ENCODE measurements at places on chromosomes 1 and 21. TPM values are rescaled to one million over a fixed set of nuclear protein-coding genes. Genes with fewer than 3 reads are reported as not detected.

GRCh38 chr1:88867743-88868521, 23.4 kb downstream of the GTF2B start:
- no peak overlapping the region for H3K4me3 ChIP-seq
- H3K27me3 ChIP-seq, result no peaks in the 10 kb centered on the region
- no peak overlapping the region for H3K27ac ChIP-seq
- peaks cover 6% of the 10 kb centered on the region for H3K36me3 ChIP-seq

PTPN7 gene
- total RNA-seq, result 45.5 TPM

DNA sequence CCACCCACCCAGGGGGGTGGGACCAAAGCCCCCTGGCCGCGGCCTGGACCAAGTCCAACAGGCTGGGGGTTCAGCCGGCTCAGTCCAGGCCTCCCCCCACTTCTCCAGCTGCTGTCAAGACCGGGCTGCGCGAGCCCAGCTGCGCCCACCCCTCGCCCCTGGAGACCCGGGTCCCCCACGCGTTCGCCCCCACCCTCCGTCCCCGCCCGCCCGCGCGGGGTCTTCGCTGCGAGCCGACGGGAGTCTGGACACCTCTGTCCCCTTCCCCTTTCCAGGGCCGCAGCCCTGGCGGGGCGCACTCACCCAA, 253 bp downstream of the RAP1GAP start:
- no peak for DNase-seq
- peak overlapping the region; percentile 65 for H3K4me3 ChIP-seq
- H3K27me3 ChIP-seq, result peaks cover 3% of the 10 kb centered on the region
- no peaks in the 10 kb centered on the region for H3K36me3 ChIP-seq

DNA sequence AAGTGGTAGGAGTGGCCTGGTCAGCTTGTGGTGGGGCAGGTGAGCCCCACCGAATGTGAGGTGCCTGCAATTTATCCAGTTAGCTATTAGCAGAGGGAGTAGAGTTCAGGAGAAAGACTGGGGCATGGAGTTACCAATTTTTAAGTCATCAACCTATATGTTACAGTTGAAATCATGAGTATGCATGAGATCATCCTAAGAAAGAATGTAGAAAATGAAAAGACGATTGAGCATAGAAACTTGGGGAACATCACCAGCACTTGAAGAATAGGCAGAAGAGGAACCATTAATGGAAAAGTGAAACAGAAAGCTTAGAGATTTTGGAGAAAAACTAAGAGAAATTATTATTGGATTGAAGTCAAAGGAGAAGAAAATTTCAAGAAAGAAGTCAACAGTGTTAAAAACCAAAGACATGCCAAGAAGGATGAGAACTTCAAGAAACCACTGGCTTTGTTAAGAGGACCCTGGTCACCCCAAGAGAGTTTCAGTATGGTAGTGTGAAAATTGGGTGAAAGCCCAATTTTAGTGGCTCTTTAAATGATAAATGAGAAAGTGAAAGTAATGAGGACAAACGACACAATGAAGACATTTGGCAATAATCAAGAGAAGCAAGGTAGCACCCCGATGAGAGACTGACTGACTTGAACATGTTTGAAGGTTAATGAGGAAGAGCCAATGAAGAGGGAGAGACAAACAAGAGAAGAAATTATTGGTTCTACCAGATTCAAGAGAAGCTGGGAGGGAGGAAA, 36.7 kb downstream of the DNASE2B start:
- H3K27ac ChIP-seq, result peak overlapping the region; percentile 64
- no peaks in the 10 kb centered on the region for H3K27me3 ChIP-seq
- H3K4me3 ChIP-seq, result peak overlapping the region; percentile 41
- H3K36me3 ChIP-seq, result no peaks in the 10 kb centered on the region

DNA sequence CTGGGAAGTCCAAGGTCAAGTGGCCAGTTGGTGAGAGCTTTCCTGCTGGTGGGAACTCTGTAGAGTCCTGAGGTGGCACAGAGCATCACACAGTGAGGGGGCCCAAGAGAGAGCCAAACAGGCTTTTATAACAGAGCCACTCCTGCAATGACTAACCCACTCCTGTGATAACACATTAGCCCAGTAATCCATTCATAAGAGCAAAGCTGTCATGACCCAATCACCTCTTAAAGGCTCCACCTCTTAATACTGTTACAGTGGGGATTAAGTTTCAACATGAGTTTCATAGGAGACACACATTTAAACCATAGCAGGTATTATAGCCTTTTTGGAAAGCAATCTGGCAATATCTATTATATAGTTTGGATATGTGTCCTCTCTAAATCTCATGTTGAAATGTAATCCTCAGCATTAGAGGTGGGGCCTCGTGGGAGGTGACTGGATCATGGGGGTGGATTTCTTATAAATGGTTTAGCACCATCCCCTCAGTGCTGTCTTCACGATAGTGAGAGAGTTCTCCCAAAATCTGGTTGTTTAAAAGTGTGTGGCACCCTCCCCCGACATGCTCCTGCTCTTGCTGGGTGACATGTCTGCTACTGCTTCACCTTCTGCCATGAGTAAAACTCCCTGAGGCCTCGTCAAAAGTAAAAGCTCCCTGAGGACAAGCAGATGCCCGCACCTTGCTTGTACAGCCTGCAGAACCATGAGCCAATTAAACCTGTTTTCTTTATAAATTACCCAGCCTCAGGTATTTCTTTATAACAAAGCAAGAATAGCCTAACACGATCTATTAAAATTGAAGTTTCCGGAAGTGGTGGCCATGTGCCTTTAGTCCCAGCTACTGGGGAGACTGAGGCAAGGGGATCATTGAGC, 64.5 kb downstream of the CD58 start:
- peaks cover 20% of the 10 kb centered on the region for H3K4me1 ChIP-seq
- H3K36me3 ChIP-seq, result no peaks in the 10 kb centered on the region
- H3K4me3 ChIP-seq, result no peak overlapping the region
- no peaks in the 10 kb centered on the region for H3K27me3 ChIP-seq
- DNase-seq, result no peak
- H3K27ac ChIP-seq, result no peak overlapping the region

DNA sequence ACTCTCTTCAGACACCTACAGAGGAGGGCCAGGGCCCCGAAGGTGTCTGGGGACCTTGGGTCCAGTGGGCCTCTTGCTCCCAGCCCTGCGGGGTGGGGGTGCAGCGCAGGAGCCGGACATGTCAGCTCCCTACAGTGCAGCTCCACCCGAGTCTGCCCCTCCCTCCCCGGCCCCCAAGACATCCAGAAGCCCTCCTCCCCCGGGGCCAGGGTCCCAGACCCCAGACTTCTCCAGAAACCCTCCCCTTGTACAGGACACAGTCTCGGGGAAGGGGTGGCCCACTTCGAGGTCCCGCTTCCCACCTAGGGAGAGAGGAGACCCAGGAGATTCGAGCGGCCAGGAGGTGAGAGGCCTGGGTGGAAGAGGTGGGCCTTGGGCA, 3.7 kb downstream of the ADAMTSL4 start:
- peaks cover 5% of the 10 kb centered on the region for H3K4me1 ChIP-seq
- no peak for DNase-seq
- no peak overlapping the region for H3K27ac ChIP-seq
- H3K36me3 ChIP-seq, result no peaks in the 10 kb centered on the region
- no peaks in the 10 kb centered on the region for H3K27me3 ChIP-seq
- no peak overlapping the region for H3K4me3 ChIP-seq

DNA sequence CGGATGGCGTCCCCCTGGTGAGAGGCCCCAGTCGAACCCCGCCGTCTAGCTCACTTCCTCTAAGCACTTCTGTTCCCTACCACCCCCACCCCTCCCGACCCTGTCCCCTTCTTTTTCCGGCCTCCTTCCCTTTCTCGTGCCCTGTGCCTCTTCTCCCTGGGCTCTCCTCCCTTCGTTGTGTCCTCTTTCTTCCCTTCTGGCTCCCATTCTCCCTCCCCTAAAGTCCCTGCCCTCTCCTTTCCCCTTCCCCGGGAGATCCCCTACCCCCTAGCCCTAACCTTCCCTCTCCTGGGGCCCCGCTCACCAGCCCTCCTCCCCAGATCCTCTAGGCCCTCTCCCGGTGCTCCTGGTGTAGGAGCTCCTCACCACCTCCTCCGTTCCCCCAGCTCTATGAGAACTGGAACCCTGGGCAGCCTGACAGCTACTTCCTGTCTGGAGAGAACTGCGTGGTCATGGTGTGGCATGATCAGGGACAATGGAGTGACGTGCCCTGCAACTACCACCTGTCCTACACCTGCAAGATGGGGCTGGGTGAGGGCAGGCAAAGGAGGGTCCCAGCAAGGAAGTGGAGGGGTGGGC, 15.9 kb downstream of the BCAN start:
- H3K27ac ChIP-seq, result no peak overlapping the region
- H3K4me3 ChIP-seq, result no peak overlapping the region
- H3K4me1 ChIP-seq, result peaks cover 32% of the 10 kb centered on the region
- no peak for DNase-seq
- H3K36me3 ChIP-seq, result no peaks in the 10 kb centered on the region

DNA sequence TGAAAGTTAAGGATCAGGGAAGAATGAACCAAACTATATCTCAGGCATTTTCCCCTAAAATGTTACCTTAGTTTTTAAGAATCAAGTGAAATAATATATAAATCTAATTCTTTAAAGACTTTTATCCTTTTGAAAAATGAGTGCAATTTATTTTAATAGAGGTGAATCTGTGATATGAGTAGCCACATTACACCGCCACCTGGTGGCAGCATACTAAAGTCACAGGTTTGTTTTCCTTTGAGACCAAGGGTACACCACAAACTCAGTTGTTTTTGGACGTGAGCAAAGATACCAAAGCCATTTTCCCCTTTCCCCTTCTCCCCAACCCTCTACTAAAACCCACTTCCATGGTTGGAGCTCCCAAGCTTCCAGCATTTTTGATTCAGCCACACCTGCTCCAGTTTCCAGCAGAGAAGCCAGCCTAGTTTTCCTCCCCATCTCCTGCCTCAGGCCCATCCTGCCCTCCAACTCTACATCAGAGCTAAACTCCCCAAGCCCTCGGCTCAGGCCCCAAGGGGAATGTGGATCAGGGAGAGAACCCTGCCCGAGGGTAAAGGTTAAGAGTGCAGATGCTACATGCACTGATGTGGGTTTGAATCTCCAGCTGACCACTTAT, 22.9 kb upstream of the LDLRAP1 start:
- no peaks in the 10 kb centered on the region for H3K4me1 ChIP-seq
- peak; percentile 67 for DNase-seq
- H3K4me3 ChIP-seq, result no peak overlapping the region
- no peaks in the 10 kb centered on the region for H3K27me3 ChIP-seq

GRCh38 chr1:51607681-51608095, 9.2 kb upstream of the OSBPL9 start:
- no peak overlapping the region for H3K4me3 ChIP-seq
- no peak for DNase-seq
- H3K27ac ChIP-seq, result no peak overlapping the region
- no peaks in the 10 kb centered on the region for H3K27me3 ChIP-seq
- H3K4me1 ChIP-seq, result no peaks in the 10 kb centered on the region
- H3K36me3 ChIP-seq, result no peaks in the 10 kb centered on the region

DNA sequence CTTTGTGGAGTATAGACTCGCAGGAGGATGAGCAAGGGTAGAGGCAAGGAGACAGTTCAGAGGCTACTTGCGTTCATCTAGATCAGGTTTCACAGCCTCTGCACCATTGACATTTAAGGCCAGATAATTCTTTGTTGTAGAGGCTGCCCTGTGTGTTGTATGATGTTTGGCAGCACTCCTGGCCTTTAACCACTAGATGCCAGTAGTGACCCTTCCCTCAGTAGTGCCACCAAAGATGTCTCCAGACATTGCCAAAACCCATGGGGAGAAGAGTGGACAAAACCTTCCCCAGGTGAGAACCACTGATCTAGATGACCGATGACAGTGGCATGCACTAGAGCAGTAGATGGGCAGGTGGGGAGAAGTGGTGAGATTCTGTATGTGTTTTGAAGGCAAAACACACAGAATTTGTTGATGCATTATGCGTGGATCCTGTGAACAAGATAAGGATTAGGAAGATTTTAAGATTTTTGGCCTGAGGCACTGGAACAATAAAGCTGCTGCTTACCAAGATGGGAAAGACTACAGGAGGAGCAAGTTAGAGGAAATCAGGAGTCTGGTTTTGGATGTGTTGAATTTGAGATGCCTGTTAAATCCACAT, 9.9 kb upstream of the COG2 start:
- no peak for DNase-seq
- H3K36me3 ChIP-seq, result no peaks in the 10 kb centered on the region
- no peaks in the 10 kb centered on the region for H3K4me1 ChIP-seq
- no peaks in the 10 kb centered on the region for H3K27me3 ChIP-seq
- no peak overlapping the region for H3K4me3 ChIP-seq

DNA sequence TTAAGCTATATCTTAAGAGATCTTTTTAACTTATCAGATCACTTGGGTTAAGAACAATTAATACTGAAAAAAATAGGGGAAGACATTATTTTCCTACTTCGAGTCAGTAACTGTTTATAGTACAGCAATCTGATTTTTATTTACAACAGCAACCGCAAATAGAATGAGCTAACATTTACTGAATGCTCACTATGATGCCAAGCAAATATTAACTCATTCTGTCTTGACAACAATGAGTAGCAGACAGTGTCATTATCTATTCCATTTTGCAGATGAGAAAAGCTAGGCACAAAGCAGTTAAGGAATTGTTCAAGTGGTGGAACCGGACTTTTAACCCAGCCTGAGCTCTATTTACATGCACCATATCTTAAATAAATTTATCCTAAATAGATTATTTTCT, 273.7 kb downstream of the NTNG1 start:
- no peak for DNase-seq
- no peak overlapping the region for H3K27ac ChIP-seq
- no peak overlapping the region for H3K4me3 ChIP-seq
- no peaks in the 10 kb centered on the region for H3K36me3 ChIP-seq
- H3K4me1 ChIP-seq, result no peaks in the 10 kb centered on the region

PRR9 gene
- total RNA-seq, result not detected

GRCh38 chr1:185073725-185074124, 28.4 kb downstream of the RNF2 start:
- no peak overlapping the region for H3K4me3 ChIP-seq
- no peaks in the 10 kb centered on the region for H3K27me3 ChIP-seq
- H3K36me3 ChIP-seq, result no peaks in the 10 kb centered on the region
- H3K27ac ChIP-seq, result no peak overlapping the region
- no peak for DNase-seq
- no peaks in the 10 kb centered on the region for H3K4me1 ChIP-seq

- H3K4me3 ChIP-seq, result no peak overlapping the region
- DNase-seq, result no peak
- H3K4me1 ChIP-seq, result no peaks in the 10 kb centered on the region
- H3K27me3 ChIP-seq, result no peaks in the 10 kb centered on the region
Measured at GRCh38 chr1:85015826-85016225, 18.9 kb upstream of the MCOLN2 start.

RPE65 gene
- total RNA-seq, result not detected

- DNase-seq, result no peak
- no peak overlapping the region for H3K4me3 ChIP-seq
- H3K27ac ChIP-seq, result no peak overlapping the region
- no peaks in the 10 kb centered on the region for H3K36me3 ChIP-seq
- no peaks in the 10 kb centered on the region for H3K4me1 ChIP-seq
- H3K27me3 ChIP-seq, result no peaks in the 10 kb centered on the region
Measured at GRCh38 chr1:34597877-34598514, 156.9 kb upstream of the GJB5 start.

- DNase-seq, result no peak
- H3K27ac ChIP-seq, result no peak overlapping the region
- no peaks in the 10 kb centered on the region for H3K4me1 ChIP-seq
- H3K4me3 ChIP-seq, result no peak overlapping the region
Measured at GRCh38 chr1:11471473-11471872, 7.5 kb upstream of the DISP3 start.

ITSN1 gene
- 3.5 TPM for total RNA-seq

AMY1C gene
- not detected for total RNA-seq

- H3K27me3 ChIP-seq, result no peaks in the 10 kb centered on the region
- no peak overlapping the region for H3K4me3 ChIP-seq
- no peaks in the 10 kb centered on the region for H3K36me3 ChIP-seq
- DNase-seq, result no peak
- no peak overlapping the region for H3K27ac ChIP-seq
Measured at GRCh38 chr1:89850844-89851415, 30.1 kb downstream of the LRRC8D start.

GRCh38 chr1:166920561-166921475, 44.8 kb upstream of the TADA1 start:
- DNase-seq, result no peak
- peaks cover 6% of the 10 kb centered on the region for H3K27me3 ChIP-seq
- no peak overlapping the region for H3K4me3 ChIP-seq
